ENCODE measurements at places on chromosomes 1 and 21. TPM values are rescaled to one million over a fixed set of nuclear protein-coding genes. Genes with fewer than 3 reads are reported as not detected.

Gene S100A12
- not detected for total RNA-seq

Gene PRR9
- total RNA-seq, result not detected

Gene CFH
- 0.38 TPM for total RNA-seq

Gene FBLIM1
- total RNA-seq, result not detected

Gene SLC25A33
- total RNA-seq, result 5.9 TPM

Gene VANGL1
- 2.7 TPM for total RNA-seq

Gene SPATA1
- 3.0 TPM for total RNA-seq

Gene CFAP74
- 0.38 TPM for total RNA-seq

Gene C8A
- not detected for total RNA-seq

Gene BATF3
- 52.6 TPM for total RNA-seq

Gene SDHB
- 148 TPM for total RNA-seq

Gene AVPR1B
- total RNA-seq, result not detected

Gene SH3BGRL3
- total RNA-seq, result 309 TPM

Gene HES3
- total RNA-seq, result not detected

Gene OR2T12
- not detected for total RNA-seq

Gene FNDC5
- total RNA-seq, result not detected

Gene SFPQ
- 295 TPM for total RNA-seq

Gene IL19
- total RNA-seq, result not detected

Gene ACOT7
- total RNA-seq, result 86.7 TPM

Gene CAPN8
- total RNA-seq, result not detected

Gene PCBP3
- total RNA-seq, result 2.2 TPM

Gene AADACL3
- total RNA-seq, result not detected

Gene RGS18
- total RNA-seq, result 0.23 TPM

Gene OR2L5
- total RNA-seq, result not detected

Gene ARPC5
- 134 TPM for total RNA-seq

Gene CHD5
- 0.63 TPM for total RNA-seq

Gene ANXA9
- total RNA-seq, result not detected

Gene SAMSN1
- 71.4 TPM for total RNA-seq

Gene HCRTR1
- total RNA-seq, result not detected

Gene PLD5
- not detected for total RNA-seq

Gene CLEC20A
- not detected for total RNA-seq

Gene ZZZ3
- 39.5 TPM for total RNA-seq

Gene NR1I3
- not detected for total RNA-seq

Gene MROH7
- total RNA-seq, result 0.11 TPM

Gene PPFIA4
- total RNA-seq, result 78.8 TPM

Gene CBR3
- total RNA-seq, result 14.8 TPM

Gene CC2D1B
- 17.1 TPM for total RNA-seq

Gene RNU1-3
- total RNA-seq, result 820 TPM

Gene B3GALT5
- not detected for total RNA-seq

Gene TTC39A
- 0.50 TPM for total RNA-seq

Gene CNST
- total RNA-seq, result 25.1 TPM

Gene COL16A1
- total RNA-seq, result not detected

Gene ST6GALNAC3
- total RNA-seq, result 2.9 TPM

Gene S100A7A
- total RNA-seq, result not detected

Gene CYP4B1
- total RNA-seq, result not detected

Gene MASP2
- not detected for total RNA-seq

Gene CHI3L2
- 10.4 TPM for total RNA-seq

Gene DHRS3
- 129 TPM for total RNA-seq
